ENCODE measurements at places on chromosomes 11 and 22.

DNA sequence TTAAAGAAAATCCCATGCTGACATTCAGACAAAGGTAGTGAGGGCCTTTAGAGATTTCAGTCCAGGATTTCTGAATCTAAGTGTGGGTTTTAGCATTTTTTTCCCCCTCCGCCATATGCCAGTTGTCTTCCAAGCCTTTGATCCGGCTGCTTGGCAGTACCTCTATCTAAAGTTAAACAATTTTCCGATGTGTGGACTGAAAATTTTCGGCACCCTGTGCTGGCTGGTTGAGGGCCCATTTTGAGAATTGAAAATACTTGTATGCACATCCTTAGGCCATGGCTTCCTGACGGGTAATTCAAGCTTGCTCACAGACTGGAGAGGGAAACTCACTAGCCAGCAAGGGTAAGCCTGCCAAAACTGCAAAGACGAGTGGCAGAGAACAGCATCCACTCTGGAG is 131.9 kb upstream of the NARS2 start:
- no peak for DNase-seq

GRCh38 chr11:72781063-72781312 is 12.9 kb downstream of the STARD10 start:
- no peak for DNase-seq

GRCh38 chr11:108915666-108916065 is 250.8 kb downstream of the DDX10 start:
- DNase-seq: no peak

GRCh38 chr11:17541330-17541885 is 2.8 kb downstream of the USH1C start:
- DNase-seq: no peak

GRCh38 chr11:74015919-74016684 is 7.2 kb upstream of the UCP3 start:
- DNase-seq: no peak

- no peak for DNase-seq
These were observed 825 bp downstream of the FBXO3 start for GRCh38 chr11:33773404-33773986.

DNA sequence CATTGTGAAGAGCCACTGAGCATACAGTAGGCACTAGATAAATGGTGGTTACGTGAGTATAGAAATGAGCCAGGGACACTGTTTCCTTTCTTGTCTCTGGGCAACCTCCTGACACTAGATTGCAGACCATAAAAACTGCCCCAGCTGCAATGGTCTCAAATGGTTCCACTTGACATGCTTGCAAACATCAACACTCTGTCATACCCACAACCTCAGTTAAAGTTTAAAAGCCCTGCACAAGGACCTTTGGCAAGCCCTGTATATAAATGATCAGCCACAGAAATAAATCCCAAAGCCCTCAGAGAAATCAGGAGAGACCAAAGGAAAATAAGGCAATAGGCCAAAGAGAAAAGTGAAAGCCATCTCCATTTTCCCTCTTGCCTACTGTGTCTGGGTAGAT is 20.7 kb downstream of the PLEKHA7 start:
- DNase-seq: no peak

GRCh38 chr11:66267379-66268243 is 828 bp upstream of the RAB1B start:
- peak; percentile 91 for DNase-seq

DNA sequence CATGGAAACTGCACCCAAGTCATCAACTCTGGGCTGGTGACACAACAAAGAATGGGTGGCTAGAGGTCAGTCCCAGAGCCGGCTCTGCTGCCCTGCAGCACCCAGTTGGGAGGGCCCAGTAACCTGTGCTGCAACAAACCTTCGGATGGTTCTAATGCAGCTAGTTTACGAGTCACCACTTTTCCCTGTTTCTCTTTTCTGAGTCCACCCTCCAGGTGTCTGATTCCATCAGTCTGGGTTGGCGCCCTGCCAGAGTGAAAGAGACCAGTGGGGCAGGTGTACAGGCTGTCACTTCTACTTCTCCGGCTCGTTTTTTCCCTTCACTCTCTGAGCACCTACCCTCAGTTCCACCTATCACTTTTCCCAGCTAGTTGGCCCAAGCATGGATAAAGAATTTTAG is 572.9 kb downstream of the NTM start:
- DNase-seq: no peak

GRCh38 chr22:32562916-32563315 is 88.3 kb downstream of the FBXO7 start:
- no peak for DNase-seq

DNA sequence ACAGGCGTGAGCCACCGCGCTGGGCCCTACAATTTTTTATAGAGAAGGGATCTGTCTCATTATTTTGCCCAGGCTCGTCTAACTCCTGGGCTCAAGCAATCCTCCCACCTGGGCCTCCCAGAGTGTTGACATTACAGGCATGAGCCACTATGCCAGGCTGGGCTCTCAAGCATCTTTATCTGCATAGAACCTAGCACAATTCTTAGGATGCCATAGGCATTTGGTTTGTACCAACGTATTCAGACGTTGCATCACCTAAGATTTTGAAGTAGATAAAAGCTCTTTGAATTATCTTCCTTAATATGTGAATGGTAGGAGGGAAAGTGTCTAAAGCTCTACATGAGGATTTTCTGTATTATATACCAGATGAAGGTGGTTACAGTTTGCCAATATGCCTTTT is 30.5 kb downstream of the RTN3 start:
- DNase-seq: no peak

- no peak for DNase-seq
These were observed 117.3 kb downstream of the KCNQ1OT1 start for GRCh38 chr11:2582351-2582945.

DNA sequence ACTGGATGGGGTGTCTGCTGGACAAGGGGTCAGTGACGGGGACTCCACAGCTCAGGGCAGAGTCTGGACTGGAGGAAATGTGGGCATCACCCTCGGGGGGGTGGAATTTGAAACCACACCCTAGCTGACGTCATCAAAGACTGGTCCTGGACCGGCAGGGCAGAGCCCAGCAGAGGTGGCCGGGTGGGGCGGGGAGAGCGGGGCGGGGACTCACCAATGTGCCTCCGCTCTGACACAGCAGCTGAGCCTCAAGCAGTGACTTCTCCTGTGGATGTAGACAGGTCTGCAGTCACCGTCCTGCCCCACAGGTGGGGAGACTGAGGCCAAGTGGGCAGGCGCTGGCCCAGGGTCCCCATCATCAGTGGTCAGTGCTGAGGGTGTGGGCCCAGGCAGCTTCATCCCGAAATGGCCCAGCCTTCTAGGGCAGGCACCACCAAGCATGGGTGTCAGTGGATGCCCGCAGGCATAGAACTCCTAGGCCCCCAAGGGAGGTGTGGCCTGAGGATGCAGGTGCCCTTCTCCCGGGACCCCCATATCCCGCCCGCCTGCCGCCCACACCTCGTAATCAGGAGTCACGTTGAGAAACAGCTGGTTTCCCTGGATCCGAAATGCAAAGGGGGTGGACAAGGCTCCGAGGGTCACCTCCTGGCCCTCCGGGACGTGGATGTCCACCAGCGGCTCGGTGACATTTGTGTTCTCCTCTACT is 603 bp downstream of the CDHR5 start:
- DNase-seq: no peak

GRCh38 chr11:61111050-61111435 is 8.8 kb downstream of the CD5 start:
- DNase-seq: no peak

GRCh38 chr11:56910785-56911184 is 77.9 kb upstream of the OR5AK2 start:
- DNase-seq: no peak

- no peak for DNase-seq
These were observed 13.4 kb downstream of the LGR4 start for GRCh38 chr11:27459191-27459590.

GRCh38 chr11:95095858-95096587 is 6.4 kb downstream of the ENDOD1 start:
- DNase-seq: no peak

DNA sequence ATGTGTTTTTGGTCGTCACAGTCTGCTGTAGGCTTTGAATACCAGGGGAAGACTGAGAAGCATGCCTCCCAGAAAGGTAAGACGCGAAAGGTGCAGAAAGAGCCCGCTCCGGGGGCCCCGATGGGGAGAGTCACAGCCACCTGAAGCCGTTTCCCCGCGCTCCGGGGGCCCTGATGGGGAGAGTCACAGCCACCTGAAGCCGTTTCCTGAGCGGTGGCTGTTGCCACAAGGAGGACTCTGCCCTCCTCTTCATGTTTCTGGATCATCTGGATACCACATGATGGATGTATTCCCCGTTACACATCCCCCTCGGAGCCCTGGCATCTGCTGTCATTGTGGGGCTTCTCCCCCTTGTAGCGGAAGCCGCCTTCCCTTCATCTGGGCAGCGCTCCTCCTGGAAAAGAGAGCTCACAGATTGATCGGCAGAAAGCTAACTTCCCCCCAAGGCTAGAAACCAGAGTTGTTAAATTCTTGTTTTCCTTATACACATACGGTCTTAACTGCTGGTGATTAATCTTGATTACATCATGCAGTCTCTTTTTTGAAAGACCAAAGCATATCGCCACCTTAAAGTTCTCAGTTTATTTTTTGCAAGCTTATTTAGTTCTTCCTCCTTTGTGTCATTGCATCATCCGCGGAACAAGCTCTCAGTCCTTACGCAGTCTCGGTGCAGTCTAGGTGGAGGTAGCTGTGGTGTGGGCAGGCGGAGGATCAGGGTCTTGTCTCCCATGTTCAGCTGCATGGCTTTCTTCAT is 17.5 kb downstream of the CTTN start:
- no peak for DNase-seq

DNA sequence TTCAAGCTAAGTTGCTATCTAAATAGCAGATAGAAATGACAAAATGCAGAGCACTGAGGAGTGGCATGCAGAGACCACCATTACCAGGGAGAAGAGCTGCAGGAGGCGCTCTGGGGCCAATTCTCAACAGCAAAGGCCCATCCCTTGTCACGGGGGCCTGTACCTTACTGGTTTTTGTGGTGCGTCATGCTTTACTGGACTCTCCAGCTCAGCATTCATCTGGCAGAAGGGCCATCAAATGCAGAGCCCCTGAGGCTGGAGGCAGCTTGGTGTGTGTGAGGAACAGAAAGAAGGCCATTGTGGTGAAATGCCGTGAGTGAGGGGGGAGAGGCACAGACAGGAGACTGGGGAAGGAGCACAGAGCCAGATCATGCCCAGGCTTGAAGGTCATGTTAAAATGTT is 56.5 kb upstream of the NAV2 start:
- DNase-seq: no peak

DNA sequence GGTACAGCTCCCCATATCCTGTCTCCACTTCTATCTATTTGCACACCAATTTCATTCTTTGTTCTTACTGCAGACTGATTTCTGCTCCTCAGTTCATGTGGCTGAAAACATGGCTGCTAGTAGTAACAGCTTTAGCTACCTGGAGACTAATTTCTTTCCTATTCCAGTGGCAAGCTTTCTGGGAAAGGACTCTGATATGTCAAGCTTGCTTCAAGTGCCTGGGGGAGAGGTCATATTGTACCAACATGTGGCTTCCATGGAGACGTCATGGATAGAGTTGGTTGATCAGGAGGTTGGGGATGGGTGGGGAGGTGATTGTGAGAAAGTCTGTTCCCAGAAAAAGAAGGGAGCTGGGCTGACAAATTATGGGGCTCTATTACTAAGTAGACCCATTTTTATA is 44.9 kb downstream of the ADM start:
- no peak for DNase-seq

DNA sequence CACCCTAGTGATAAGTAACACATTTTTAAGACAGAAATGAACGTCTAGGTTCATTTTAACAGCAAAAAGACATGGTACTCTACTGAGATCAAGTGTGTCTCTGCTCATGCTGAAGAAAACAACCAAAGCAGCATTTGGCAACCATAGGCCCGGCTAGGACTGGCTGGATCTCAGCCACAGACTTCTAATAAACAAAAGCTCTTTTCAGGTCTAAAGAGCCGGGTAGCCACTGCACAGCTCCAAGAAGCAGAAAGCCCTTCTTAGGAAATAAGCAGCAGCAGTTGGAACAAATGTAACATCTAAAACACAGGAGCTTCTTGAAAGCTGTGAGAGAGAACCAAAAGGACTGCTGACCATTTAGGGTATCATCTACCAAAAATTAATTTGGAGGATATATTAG is 37.6 kb downstream of the PITPNB start:
- no peak for DNase-seq

- no peak for DNase-seq
These were observed 52.3 kb downstream of the SIK3 start for GRCh38 chr11:117045956-117046355.

DNA sequence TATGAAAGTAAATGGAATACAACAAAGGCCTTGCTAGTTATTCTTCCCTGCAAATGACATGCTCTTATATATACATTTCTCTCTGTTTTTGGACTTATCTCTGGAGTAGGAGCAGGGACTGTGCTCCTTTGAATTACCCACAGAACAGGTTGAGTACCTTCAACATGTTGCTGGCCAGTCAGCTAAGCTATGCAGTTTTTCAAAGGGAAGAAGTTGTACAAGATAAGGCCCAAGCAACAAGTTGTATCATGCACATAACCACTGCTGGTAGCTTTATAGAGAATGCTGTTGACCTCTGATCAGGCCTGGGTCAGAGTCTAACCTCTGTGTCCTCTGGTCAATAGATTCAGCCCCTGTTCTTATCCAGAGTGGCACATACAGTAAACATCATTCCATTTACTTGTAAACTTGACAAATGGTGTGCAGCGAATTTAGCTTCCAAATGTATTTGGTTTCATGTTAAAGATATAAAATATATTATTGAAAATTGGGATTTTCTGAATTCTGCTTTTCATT is 99.6 kb downstream of the C11orf87 start:
- DNase-seq: no peak

GRCh38 chr11:128338811-128339210 is 248.5 kb downstream of the ETS1 start:
- no peak for DNase-seq

GRCh38 chr22:22400964-22401363 is 107.6 kb downstream of the ZNF280B start:
- DNase-seq: no peak

DNA sequence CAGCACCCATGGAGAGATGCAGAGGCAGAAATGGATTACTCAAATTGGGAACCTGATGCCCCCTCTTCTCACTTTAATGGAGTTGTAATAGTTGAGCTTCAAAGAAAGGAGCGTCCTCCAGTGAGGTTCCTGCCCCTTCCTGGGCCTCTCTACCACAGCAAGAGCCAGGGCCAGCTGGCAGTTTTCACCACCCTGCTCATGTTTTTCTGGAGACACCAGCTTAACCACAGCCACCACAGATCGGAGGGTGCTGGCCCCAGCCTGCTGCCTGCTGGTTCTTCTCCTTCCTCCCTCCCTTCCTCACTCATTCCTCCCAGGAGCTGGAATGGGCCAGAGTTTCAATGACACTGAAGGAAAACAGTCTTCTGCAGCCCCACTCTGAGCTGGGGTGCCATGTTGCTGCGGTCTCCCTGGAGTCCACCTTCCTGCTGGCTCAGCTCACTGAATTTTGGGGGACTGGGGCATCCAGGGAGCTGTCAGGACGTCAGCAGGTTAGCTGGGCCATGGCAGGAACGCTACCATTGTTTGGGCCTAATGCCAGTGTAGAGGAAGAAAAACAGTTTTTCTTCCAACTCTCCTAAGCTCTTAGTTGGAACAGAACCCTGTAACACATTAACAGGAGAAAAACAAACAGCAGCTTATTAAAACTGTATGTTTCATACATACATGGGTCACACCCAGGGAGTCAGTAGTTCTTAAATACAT is 57.7 kb downstream of the TRAF6 start:
- no peak for DNase-seq
